ENCODE measurements at places on chromosomes 7 and 10. TPM values are rescaled to one million over a fixed set of nuclear protein-coding genes. Genes with fewer than 3 reads are reported as not detected.

CALHM3 gene
- total RNA-seq = not detected

UPK3BL2 gene
- 6.0 TPM for total RNA-seq

HOXA4 gene
- 2.5 TPM for total RNA-seq

CPA1 gene
- 0.30 TPM for total RNA-seq

CTBP2 gene
- 79.6 TPM for total RNA-seq

FXYD4 gene
- total RNA-seq = not detected

GRCh38 chr10:23521735-23522134 is 82.9 kb downstream of the OTUD1 start:
- no peak overlapping the region for H3K4me3 ChIP-seq
- no peak overlapping the region for H3K27ac ChIP-seq
- H3K36me3 ChIP-seq = no peaks in the 10 kb centered on the region

DNA sequence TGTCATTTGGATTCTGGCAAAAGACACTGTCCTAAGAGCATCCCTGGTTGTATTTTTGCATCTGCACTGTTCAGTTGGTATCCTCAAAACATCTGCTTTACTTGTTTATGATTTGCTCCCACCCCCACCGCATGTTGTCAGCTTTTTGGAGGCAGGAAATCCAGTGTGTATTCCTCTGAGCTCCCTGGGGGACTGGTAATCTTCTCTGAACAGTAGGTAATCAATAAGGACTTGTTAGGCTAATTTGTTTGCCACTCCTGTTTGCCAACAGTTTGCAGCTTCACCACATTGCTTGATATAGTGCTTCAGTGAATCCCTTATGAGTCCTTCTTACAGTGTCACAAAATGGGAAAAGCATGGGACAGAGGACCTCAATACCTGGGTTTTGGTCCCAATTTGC is 49.1 kb downstream of the FEZF1 start:
- H3K27me3 ChIP-seq = no peaks in the 10 kb centered on the region
- no peak overlapping the region for H3K4me3 ChIP-seq
- H3K27ac ChIP-seq = no peak overlapping the region
- H3K4me1 ChIP-seq = no peaks in the 10 kb centered on the region
- H3K36me3 ChIP-seq = no peaks in the 10 kb centered on the region

DNA sequence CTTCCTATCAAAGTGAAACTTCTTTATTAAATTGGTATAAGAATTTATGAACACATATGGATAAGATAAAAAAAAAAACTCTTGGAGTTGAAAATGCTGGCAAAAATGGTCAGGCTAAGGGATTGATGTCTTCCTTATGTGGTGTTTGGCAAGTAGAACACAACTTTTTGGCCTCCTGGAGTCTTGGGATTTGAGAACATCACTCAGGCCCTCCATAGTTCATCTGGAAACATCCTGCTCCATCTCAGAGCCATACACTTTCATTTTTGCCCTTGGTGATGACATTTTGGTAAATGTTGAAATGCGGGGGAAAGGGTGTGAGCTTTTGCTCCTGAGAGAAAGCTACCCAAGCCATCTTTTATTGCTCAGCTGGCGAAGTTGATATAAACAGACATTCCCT is 27.5 kb upstream of the BTBD16 start:
- no peak overlapping the region for H3K4me3 ChIP-seq
- no peak overlapping the region for H3K27ac ChIP-seq
- peaks cover 70% of the 10 kb centered on the region for H3K36me3 ChIP-seq
- DNase-seq = no peak
- H3K4me1 ChIP-seq = peaks cover 7% of the 10 kb centered on the region

DNA sequence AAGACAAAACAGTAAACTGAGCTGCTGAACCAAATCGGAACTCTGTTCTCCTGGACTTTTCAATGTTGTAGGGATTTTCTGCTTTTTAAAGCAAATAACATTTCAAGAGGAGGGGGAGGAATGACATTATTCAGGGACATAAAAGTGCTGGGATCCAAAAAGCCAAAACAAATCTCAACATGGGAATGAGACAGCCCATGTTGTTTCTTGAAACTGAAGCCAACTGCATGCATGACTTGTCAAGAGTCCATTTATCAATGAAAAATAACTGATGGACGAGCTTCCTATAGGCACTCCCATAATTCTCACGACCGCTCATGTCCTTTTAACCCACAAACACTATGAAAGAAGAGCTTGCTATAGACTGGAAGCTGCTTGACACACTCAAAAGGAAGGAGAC is 27.8 kb downstream of the FAM53B start:
- H3K4me3 ChIP-seq = no peak overlapping the region
- H3K4me1 ChIP-seq = peaks cover 63% of the 10 kb centered on the region
- no peak for DNase-seq
- peaks cover 3% of the 10 kb centered on the region for H3K36me3 ChIP-seq

DNA sequence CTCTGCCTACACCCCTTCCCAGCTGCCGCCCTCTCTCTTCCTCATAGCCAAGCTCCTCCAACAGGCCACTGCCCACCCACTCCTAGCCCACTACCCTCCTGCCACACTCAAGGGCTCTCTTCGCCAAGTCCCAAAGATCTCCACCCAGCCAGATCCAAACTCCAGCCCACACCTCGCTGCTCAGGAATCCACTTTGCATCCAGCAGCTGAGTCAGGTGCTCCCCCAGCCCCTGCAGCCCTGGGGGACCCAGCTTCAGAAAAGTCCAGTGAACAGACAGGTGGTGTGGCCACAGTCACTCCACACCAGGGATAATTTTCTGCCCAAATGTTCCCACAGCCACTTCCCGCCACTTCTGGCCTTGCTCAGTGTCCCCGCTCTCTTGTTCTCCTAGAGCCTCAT is 10.9 kb downstream of the OGDHL start:
- no peak for DNase-seq
- H3K27ac ChIP-seq = no peak overlapping the region
- peaks cover 48% of the 10 kb centered on the region for H3K36me3 ChIP-seq
- no peak overlapping the region for H3K4me3 ChIP-seq
- H3K4me1 ChIP-seq = no peaks in the 10 kb centered on the region

DNA sequence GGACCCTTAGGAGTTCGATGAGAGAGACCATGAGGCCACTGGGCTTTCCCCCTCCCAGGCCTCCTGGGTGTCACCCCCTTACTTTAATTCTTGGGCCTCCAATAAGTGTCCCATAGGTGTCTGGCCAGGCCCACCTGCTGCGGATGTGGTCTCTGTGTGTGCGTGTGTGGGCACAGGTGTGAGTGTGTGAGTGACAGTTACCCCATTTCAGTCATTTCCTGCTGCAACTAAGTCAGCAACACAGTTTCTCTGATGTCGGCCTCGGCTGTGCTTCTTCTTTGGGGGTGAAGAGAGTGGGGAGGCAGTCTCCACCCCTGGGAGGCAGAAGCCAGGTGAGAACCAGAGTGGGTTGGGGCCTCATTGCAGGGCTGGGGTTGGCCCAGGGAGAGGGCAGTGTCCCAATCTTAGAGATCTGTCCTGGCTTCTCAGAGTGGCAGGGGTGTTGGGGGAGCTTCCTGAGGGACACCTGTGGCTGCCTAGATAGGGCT is 1.5 kb downstream of the PVRIG start:
- peaks cover 6% of the 10 kb centered on the region for H3K4me1 ChIP-seq
- H3K4me3 ChIP-seq = no peak overlapping the region
- DNase-seq = no peak
- H3K27me3 ChIP-seq = no peaks in the 10 kb centered on the region
- H3K36me3 ChIP-seq = peaks cover 69% of the 10 kb centered on the region

DNA sequence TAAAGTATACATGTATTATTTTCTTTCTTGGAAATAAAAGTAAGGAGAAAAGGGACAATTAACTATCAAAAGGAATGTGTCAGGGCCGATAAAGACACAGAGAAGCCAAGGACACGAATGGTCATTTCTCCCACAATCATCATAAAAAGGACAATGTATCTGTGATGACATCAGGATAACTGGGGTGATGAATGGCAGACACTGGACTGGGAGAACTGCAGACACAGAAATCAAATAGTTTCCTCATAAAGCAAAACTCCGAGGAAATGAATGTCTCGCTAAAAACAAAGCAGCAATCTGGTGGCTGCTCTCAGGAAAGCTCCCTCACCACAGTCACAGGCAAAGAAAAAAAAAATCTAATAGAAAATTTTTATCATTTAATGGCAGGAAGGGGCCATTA is 69.3 kb upstream of the NPY start:
- no peaks in the 10 kb centered on the region for H3K4me1 ChIP-seq
- H3K36me3 ChIP-seq = no peaks in the 10 kb centered on the region
- H3K27ac ChIP-seq = no peak overlapping the region
- H3K27me3 ChIP-seq = no peaks in the 10 kb centered on the region
- no peak for DNase-seq

DNA sequence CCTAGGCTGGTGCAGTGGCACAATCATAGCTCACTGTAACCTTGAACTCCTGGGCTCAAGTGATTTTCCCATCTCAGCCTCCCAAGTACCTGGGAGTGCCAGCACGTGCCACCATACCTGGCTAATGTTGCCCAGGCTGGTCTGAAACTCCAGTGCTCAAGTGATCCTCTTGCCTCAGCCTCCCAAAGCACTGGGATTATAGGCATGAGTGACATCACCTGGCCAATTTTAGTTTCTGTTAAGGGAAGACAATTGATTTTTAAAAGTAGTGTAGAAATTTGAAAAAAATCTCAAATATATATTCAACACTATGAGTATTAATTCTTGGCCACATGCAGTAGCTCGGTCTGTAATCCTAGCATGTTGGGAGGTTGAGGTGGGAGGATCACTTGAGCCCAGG is 121.9 kb upstream of the RHEB start:
- no peak for DNase-seq
- H3K27ac ChIP-seq = no peak overlapping the region
- no peak overlapping the region for H3K4me3 ChIP-seq
- H3K27me3 ChIP-seq = no peaks in the 10 kb centered on the region

- H3K36me3 ChIP-seq = peaks cover 3% of the 10 kb centered on the region
- DNase-seq = no peak
- no peak overlapping the region for H3K4me3 ChIP-seq
- H3K4me1 ChIP-seq = peaks cover 8% of the 10 kb centered on the region
- no peak overlapping the region for H3K27ac ChIP-seq
Measured at GRCh38 chr10:32939296-32940111, 18.5 kb downstream of the ITGB1 start.

DNA sequence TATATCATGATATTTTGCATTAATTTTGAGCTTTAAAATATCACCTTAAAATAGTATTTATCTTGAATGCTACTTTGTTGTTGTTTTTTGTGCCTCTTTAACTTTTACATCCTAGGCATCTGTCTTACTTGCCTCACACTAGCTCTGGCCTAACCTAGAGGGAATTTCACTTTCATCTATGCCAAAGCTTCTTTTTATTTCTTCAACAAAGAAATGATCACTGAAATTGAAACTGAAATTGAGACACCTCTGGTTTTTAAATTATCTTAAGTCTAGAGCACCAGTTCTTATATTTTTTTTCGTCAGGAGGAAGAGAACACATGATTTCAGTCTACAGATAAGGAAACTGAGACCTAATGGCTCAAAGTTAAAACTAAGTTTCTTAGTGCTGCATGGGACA is 3.5 kb upstream of the SCIN start:
- H3K27ac ChIP-seq = no peak overlapping the region
- H3K4me1 ChIP-seq = peaks cover 13% of the 10 kb centered on the region
- no peak for DNase-seq
- H3K36me3 ChIP-seq = no peaks in the 10 kb centered on the region
- no peak overlapping the region for H3K4me3 ChIP-seq

GRCh38 chr7:8120390-8121058 is 141.4 kb downstream of the ICA1 start:
- H3K4me3 ChIP-seq = no peak overlapping the region
- H3K36me3 ChIP-seq = peaks cover 2% of the 10 kb centered on the region
- no peaks in the 10 kb centered on the region for H3K4me1 ChIP-seq
